ENCODE measurements at places on chromosomes 2 and 18. TPM values are rescaled to one million over a fixed set of nuclear protein-coding genes. Genes with fewer than 3 reads are reported as not detected.

GRCh38 chr2:50658883-50659282 lies 373.0 kb downstream of the NRXN1 start:
- DNase-seq, result no peak

DNA sequence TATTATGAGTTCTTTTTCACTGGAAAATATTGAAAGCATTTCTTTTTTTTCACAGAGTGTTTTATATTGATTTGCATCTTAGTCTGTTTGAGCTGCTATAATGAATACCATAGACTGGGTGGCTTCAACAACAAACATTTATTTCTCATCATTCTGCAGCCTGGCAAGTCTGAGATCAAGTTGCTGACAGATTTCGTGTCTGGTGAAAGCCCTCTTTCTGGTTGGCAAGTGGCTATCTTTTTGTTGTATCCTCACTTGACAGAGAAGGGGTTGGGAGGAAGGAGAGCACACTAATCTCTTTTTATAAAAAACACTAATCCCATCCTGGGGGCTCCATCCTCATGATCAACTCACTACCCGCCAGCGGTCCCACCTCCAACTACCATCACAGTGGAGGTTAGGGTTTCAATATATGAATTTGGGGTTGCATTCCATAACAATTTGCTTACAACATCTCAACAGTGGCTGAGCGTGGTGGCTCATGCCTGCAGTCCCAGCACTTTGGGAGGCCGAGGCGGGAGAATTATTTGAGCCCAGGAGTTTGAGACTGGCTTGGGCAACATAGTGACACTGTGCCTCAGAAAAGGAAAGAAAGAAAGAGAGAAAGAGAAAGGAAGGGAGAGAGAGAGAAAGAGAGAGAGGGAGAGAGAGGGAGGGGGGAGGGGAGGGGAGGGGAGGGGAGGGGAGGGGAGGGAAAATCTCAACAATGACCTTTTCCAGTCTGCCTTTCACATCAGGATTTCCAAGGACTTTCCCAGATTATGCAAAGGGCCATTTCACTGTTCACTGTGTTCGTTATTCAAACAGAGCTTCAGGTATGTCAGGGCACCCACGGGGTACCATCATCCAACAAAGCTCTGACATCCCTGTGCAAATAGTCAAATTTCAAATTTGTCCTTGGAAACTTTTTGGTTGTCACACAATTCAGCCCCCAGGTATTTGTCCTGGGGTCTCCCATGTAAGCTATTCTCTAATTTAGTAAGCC lies 111.1 kb downstream of the AP1S3 start:
- DNase-seq, result no peak

GRCh38 chr2:24163186-24163585 lies 11.7 kb upstream of the FAM228A start:
- no peak for DNase-seq

- DNase-seq, result no peak
Observed at GRCh38 chr18:48557640-48558174, 18.9 kb downstream of the CTIF start.

GRCh38 chr18:61732854-61733253 lies 160.0 kb downstream of the RNF152 start:
- no peak for DNase-seq

DNA sequence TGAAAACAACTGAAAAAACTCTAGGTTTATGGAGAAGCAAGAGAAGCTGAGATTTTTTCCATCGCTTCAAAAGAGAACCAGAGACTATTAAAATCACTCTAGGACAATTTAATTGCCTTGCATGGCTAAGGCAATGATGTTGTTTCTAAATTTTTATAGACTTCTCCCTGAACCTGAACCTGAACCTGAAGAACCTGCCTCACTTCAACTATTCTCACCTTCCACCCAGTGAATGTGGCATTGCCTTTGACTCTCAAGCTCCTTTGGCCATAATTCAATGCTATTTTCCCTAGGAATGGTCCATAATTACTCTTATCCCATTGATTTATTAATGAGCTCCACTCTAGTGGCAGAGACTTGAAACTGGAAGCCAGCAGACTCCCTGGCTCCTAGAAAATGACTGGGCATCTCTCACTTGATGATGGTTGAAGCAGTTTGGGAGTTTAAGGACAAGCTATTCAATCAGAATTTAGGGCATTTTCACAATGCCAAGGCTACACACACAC lies 303.8 kb upstream of the UBE2E3 start:
- DNase-seq, result no peak

GRCh38 chr2:41000906-41001305 lies 549.0 kb upstream of the SLC8A1 start:
- DNase-seq, result no peak

CFAP65 gene
- not detected for total RNA-seq

All from lower leg skin (tissue), 4 donors.